ENCODE measurements at places on chromosomes 1 and 21.

DNA sequence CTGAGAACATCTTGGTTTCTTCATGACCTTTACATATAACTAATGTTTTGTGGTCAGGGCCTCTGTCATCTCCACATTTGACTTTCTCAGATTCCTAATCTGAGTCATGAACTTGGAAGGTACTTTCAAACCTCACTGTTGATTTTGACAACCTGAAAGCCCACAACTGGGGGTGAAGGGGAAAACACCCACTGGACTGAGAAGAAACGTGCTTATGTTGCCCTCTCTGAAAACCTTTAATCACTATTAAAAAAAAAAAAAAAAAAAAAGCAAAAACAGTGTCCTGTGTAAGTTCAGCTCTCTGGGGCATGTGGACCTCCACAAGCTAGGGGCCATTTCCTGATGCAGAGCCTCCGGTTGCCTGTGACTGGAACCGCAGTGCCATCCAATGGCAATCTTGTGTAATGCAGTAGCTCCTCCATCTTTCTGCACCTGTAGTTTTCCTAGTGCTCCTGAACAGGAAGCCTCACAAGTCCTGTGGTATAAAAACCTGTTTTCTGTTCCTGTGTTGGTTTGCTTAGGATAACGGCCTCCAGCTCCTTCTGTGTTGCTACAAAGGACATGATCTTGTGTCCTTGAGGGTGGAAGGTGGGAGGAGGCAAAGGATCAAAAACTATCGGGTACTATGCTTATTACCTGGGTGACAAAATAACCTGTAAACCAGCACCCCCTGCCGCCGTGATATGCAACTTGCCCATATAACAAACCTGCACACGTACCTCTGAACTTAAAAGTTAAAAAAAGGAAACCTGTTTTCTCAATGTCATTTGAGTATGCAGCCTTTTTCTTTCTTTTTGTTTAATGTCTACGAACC is 124.5 kb downstream of the ZNF648 start:
- DNase-seq, result no peak

- no peak for DNase-seq
Observed at GRCh38 chr1:193118194-193118593, 3.6 kb upstream of the CDC73 start.

- DNase-seq, result no peak
Observed at GRCh38 chr21:37414292-37415253, 48.0 kb downstream of the DYRK1A start.

DNA sequence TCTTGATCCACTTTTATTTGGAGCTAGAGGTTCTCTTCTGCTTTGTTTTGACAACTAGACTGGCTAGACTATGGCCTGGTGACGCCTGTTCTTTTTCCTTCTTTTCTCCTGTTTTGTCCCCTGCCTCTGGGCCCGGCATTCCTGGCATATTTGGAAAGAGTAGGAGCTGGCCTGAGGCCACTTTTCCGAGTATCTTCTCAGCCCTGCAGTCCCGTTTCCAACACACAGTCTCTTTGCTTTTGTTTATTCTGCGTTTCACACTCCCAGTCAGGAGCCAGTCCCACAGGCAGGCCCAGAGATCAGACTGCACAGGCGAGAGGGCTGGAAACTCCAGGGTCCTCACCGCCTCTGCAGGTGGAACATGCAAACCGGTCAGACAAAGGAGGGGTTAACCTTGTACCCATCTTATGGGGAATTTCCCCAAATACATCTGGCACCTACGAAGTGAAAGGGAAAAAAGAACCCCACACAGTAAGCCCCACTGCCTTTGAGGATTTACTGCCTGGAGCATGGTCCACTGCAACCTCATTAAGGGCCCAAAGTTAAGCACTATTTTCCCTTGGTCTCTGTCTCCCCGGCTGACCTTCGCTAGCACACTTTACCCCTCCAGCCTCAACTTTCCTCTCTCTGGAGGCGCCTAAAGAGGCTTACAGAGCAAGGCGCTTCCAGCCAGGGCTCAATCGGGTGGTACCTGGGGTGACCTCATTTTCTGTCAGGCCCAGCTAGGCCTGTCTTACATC is 141.1 kb downstream of the TOMM20 start:
- no peak for DNase-seq

GRCh38 chr1:73516451-73516850 is 681.5 kb downstream of the LRRIQ3 start:
- DNase-seq, result peak; percentile 1

DNA sequence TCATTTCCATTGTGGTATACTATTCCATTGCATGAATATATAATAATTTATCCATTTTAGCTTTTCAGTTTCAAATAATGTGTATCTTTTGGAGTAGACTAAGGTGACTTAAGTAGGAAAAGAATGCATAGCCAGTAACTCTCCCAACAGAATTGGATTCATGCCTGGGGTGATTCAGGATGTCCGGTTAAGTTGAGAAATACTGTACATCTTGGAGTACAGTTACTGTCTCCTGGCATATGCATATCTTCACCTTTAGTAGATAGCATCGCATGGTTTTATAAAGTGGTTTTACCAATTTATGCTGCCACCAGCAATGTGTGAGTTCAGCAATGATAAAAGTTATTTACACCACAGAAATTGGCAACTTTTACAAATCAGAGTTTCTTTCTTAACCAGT is 18.6 kb upstream of the SLC6A9 start:
- DNase-seq, result no peak

DNA sequence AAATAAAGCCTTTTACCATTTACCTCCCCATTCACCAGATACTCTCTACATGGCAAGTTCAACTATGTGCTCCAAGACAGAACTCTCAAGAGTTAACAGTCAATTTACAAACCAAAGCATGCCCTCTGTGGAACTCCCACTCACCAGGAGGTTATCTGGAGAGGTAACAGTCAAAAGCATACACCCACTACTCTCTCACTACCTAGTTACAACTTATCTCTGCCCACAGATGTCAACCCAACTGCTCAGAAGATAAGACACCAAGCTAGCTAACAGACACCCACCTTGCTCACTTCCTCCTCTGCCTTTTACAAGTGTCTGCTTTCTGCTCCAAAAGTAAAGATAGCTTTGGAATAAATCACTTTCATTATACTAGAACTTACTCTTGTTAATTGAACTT is 131.0 kb downstream of the TRIM33 start:
- DNase-seq, result no peak
